ENCODE measurements at places on chromosomes 4 and X.
A peak's percentile ranks its signal among the peaks of the same experiment; 100 is the strongest.

GRCh38 chrX:39442332-39442731, 641.1 kb downstream of the MID1IP1 start:
- no peak for DNase-seq

- no peak for DNase-seq
These were observed 5.5 kb upstream of the IRAK1 start for GRCh38 chrX:154025230-154025629.

GRCh38 chrX:19535476-19535875, 20.2 kb upstream of the MAP3K15 start:
- DNase-seq: no peak

DNA sequence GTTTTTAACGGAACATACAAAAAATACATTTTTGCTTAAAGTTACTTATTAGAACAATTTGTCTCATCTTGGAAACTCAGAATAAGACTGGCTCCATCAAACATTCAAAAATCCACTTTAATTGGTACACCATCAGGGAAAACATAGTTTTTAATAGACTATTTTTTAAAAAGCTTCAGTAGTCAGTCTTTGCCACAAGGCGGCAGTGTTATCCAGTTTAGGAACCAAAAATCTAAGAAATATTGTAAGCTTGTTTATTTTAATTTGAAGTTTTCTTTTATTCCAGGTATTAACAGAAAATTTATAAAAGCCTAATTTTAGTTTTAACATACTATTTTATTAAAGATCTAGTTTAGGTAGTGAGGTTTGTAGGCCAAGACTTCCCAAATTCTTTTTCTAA, 107.7 kb downstream of the APOOL start:
- DNase-seq: peak; percentile 16

DNA sequence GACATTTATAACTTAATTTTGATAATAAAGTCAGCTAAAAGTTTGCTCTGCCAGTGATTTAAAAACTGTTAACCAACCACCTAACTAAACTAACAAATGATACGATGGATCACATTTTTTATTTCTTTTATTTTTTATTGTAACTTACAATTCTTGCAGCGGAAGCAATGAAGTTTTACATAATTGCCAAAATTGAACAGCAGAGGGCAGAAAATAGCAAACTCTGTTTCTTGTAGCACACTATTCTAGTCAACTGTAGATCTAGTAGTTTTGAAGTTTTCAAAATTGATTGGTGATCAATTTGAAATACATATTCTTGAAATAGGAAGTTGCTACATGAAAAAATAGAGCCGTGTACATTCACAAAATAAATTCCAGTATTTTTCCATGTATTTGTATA, 2.8 kb upstream of the GRIA2 start:
- no peak for DNase-seq

DNA sequence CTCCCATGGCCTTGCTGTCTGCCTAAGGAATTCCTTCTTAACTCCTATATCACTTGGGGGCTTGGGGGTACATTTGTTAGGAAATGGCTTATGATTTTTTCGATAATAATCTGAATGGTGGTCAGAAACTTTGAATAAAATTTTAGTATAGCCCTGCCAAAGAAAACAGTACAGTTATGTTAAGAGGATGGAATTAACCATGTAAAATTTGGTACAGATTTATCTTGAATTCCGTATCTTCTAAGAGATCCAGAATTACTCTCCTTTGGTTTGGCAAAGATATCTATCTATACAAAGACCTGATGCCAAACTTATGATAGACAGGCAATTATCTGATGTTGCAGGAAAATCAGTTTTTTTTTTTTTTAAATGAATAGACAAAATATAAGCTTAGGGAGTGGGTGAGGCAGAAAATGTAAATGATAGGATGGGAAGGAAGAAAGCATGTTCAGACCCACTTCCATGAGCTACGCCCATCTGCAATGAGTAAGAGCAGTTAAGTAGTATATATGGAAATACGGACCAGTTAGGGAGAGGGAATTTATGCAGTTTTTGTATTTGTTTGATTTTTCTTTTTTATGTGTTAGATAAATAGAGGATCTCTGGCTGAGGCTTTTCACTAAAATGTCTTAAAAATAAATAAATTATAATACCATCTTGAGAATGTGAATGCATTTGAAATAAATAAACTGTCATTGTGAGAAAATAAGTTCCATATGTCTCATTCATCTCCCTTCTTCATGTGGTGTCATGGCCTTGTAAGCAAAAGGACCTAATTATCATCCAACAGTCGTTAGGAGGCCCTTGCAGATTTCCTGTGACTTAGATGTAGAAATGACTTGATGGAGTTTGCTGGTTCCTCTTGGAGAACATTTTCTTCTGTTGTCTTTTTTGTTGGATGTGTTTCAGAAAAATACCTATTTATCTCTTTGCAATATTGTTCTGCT, 389.6 kb downstream of the ARHGAP24 start:
- DNase-seq: no peak

GRCh38 chr4:81574991-81575390, 103.3 kb upstream of the RASGEF1B start:
- no peak for DNase-seq
